CD8-positive, alpha-beta T cell (primary cell): ENCODE measurements at places on chromosomes 16 and 17.

- DNase-seq = no peak
Observed at GRCh38 chr16:55543472-55543871, 23.0 kb upstream of the CAPNS2 start.

DNA sequence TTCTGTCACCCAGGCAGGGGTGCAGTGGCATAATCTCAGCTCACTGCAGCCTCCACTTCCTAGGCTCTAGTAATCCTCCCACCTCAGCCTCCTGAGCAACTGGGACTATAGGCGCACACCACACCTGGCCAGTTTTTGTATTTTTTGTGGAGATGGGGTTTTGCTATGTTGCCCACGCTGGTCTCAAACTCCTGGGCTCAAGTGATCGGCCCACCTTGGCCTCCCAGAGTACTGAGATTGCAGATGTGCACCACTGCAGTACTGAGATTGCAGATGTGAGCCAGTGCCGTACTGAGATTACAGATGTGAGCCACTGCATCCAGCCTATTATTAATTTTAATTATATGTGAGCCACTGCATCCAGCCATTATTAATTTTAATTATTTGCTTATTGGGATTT, 13.8 kb downstream of the CRK start:
- DNase-seq = no peak

GRCh38 chr17:28702026-28702751, 9.5 kb downstream of the PROCA1 start:
- DNase-seq = no peak

DNA sequence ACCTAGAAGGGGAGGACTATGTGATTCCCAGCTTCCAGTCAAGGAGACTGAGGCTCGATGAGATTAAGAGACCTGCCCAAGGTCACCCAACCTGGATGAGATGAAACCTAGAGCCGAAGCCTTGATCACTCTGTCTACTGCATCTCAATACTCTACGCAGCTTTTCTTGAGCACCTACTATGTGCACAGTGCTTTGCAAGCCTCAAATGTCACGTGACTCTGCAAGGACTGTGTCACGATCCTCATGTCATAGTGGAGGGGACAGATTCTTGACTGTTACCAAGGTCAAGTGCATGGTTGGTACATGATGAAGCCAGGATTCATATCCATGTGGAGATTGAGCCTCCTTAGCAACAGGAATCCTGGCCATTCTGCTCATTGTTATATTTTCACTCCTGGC, 14.7 kb downstream of the BCO1 start:
- DNase-seq = no peak

- DNase-seq = no peak
Observed at GRCh38 chr16:27980919-27981700, 82.4 kb downstream of the GSG1L start.

GRCh38 chr17:76414334-76415295, 30.2 kb downstream of the SPHK1 start:
- no peak for DNase-seq

GRCh38 chr17:8341456-8341855, 1.8 kb downstream of the ODF4 start:
- DNase-seq = no peak

DNA sequence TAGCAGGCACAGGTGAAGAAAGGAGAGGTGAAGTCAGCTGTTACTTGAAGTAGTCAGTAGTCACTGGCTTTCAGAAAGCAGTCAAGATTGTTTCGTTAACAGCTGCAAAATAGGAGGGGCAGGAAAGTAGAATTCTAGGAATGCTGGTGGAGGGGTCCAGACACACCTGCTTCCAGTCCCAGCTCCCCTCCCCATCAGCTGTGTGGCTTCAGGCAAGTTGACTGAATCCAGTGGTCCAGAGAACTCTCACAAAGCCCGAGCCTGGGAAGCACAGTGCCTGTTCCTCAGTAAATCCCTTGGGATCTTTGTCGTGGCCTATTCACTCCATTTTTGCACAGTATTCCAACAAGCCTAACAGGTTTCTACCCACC, 4.6 kb upstream of the SOCS1 start:
- DNase-seq = no peak

- no peak for DNase-seq
Observed at GRCh38 chr17:46056800-46057304, 57.8 kb downstream of the STH start.

DNA sequence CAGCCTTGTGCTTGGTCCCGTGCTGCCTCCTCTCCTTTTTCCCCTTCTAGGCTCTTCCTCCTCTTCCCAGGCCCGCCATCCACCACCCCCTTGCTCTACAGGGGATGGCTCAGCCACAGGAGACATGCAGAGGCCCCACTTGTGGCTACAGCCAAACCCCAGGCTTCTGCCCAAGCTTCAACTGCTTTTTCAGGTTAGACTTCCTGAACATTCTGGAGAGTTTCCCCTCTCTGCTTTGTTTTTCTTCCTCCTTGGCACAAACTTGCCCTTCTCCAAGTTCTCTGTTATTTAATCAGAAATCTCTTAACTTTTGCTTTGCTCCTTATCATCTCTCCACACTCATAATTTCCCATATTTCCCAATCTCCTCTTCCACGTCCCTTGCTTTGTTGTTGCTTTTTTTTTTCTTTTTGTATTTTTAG, 18.3 kb upstream of the HAS3 start:
- no peak for DNase-seq

GRCh38 chr16:30075503-30076275, at the start of gene PPP4C:
PPP4C (plus strand) TSS chr16:30075994; CDS start chr16:30076378, 384 bp downstream.
- DNase-seq = peak; percentile 89

- no peak for DNase-seq
Observed at GRCh38 chr16:9334103-9334502, 242.7 kb downstream of the HAPSTR1 start.

DNA sequence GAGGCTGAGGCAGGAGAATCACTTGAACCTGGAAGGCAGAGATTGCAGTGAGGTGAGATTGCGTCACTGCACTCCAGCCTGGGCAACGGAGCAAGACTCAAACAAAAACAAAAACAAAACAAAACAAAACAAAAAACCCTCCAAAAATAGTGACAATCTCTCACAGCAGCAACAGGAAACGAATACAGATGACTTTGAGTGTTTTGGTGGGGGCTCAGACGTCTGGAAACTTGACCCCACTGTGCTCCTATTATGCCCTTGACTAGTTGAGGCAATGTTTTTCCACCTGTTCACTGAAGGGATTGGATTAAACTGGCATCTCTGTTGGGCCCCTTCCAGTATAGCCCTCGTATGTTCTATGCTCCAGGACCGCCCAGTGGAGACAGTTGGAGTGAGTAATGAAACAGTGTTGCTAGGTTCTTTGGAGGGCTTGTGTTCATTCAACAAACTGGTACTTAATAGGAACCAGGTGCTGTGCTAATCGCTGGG, 167.0 kb downstream of the UTP18 start:
- no peak for DNase-seq
